ENCODE measurements at places on chromosomes 11 and 22. TPM values are rescaled to one million over a fixed set of nuclear protein-coding genes. Genes with fewer than 3 reads are reported as not detected.

GRCh38 chr11:118666371-118666770 is 13.1 kb downstream of the TREH start:
- no peak overlapping the region for H3K4me3 ChIP-seq
- no peaks in the 10 kb centered on the region for H3K4me1 ChIP-seq
- H3K36me3 ChIP-seq: no peaks in the 10 kb centered on the region
- no peak for DNase-seq

Gene MRGPRX3
- total RNA-seq: not detected

DNA sequence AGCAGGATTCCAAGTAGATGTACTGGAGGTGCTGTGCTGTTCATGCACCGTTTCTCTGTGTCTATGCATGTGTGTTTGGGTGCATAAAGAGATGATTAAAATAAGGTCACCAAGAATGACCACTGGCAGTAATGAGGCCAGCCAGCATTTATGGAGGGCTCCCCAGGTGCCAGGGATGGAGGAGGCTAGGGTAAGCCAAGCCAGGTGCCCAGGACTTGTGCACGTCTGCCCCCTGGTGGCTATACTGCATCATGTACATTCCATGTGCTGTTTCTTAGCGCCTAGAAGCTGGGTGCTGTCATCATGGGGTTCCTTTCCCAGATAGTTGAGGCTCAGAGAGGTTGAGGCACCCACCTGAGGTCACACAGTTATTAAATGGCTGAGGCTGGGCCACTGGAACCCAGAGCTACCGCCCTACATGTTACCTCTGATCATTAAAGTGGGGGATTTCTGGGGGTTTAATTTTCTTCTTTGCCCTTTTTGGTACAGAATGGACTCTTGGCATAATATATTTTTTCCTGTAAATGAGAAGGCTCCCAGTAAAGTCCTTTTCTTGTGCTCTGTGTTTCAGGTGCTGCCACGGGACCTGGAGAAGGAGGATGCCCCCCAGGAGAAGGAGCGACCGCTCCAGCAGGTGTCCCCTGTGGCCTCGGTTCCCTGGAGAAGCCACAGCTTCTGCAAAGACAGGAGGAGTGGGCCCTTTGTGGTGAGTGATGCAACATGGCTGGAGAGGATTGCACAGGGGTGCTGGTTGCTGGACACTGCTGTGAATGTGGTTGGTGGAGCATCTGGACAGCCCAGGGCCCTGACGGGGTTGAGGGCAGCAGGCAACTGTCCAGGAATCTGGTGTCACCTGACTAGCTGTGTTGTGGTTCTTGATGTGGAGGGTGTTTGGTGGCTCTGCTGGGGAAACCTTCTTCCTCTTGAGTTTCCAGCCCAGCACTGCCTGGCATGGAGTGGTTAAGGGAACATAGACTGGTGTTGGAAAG is 96.4 kb downstream of the KIAA1671 start:
- no peak overlapping the region for H3K4me3 ChIP-seq
- peak; percentile 79 for DNase-seq
- peaks cover 15% of the 10 kb centered on the region for H3K4me1 ChIP-seq
- H3K36me3 ChIP-seq: no peaks in the 10 kb centered on the region

Gene CAPRIN1
- total RNA-seq: 182 TPM

GRCh38 chr11:1542267-1542666 is 29.8 kb downstream of the DUSP8 start:
- H3K4me1 ChIP-seq: peaks cover 4% of the 10 kb centered on the region
- H3K36me3 ChIP-seq: no peaks in the 10 kb centered on the region
- H3K27ac ChIP-seq: no peak overlapping the region
- peak; percentile 60 for DNase-seq
- H3K4me3 ChIP-seq: no peak overlapping the region
